Fibroblast of villous mesenchyme (primary cell): ENCODE measurements at places on chromosomes 12 and 14.

- DNase-seq: no peak
Observed at GRCh38 chr14:105261781-105262180, 13.4 kb downstream of the BTBD6 start.

- DNase-seq: peak; percentile 88
Observed at GRCh38 chr12:68406134-68406576, 74.0 kb upstream of the MDM1 start.

DNA sequence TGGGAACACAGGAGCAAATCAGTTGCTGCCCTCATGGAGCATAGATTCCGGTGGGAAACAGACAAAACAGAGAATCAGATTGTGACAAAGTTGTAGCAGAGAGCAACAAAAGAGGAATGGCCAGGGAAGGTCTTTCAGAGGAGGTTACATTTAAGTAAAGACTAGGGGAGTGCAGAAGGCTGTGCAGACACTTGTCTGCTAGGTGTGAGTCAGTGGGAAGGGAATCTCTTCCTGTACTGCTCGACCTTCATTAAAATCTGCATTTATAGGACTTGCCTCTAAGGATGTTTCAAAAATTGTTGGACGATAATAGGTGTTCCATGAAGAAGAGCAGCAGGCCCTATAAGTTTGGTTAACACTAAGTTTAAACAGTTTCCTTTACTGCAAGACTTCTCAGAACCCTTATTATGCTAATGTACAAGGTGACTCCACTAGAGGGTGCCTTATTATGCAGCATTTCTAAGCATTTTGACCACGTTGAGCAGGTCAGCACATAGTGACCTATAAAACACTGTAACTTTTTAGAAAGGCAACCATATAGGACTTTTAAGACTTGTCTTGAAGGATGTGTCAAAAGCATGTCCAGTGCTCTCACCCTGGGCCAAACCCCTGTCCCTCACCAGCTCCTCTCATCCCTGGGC lies 91.8 kb upstream of the RIC8B start:
- peak; percentile 56 for DNase-seq

DNA sequence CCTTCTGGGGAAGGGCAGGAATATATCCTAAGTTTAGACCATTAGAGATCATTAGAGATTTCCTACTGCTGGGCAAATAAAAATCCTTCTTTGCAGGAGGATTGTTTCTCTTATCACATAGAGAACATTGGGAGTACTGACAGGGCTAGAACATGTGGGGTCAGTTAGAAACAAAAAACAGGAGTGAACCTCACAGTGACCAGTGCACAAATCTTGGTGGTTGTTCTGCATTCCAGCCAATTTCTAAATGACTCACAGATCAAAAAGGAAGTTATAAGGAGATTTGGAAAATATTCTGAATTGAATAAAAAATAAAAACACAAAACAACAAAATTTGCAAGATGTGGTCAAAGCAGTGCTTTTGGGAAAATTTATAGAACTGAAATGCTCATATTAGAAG lies 118.8 kb downstream of the LLPH start:
- DNase-seq: peak; percentile 28

DNA sequence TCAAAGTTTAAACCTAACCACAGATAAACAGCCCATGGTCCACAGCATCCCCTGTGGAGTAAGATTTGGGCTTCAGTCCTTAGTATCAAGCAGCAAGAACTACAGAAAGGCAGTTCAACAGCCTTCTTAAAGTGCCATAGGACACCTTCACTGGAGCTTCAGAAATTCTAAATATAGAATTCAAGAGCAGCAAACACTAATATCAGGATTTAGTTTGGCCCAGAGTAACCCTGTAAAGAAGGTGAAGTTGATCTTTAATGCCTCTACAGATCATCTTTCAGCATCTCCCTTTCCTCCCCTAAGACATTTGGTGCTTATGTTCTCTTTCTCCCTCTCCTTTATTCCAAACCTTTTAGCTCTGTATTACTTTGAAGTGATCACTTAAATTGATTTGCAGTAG lies 59.5 kb upstream of the ARHGAP5 start:
- DNase-seq: no peak

- no peak for DNase-seq
Observed at GRCh38 chr12:51390891-51391282, 319 bp downstream of the GALNT6 start.

- DNase-seq: no peak
Observed at GRCh38 chr12:63348556-63348955, 197.6 kb upstream of the AVPR1A start.

DNA sequence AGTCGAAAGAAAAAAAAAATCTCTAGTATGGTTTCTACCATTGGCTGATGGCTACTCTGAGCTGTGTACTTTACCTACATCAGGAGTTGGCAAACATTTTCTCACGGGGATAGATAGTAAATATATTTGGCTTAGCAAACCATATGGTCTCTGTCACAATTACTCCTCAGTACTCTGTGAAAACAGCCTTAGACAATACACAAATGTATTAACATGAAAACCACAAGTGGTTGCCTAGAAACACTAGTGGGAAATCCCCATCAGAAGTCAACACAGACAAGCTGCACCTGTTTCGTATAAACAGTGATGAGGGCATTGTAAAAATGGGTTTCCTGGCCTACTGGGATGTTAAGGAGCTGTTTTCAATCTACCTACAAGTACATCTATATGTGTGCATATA lies 84.6 kb upstream of the NAV3 start:
- peak; percentile 80 for DNase-seq
